Activated naive CD4-positive, alpha-beta T cell (primary cell): ENCODE measurements at places on chromosomes 2 and 18.

DNA sequence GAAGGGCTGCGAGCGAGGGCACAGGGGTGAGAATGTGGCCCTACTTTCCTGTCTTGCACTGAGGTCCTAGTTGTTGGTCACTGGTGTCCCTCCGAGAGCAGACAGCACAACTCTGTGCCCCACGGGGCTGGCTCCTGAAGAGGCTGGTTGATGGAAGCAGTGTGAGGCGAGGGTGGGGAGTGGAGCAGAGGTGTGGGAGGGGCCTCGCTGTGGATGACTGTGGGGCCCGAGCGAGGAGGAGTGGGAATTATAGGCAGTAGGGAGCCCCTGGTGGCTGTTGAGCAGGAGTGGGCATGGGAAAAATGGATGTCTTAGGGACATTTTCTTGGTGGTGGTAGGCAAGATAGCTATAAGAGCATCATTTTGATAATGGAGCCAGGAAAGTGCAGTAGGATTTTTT, 660.5 kb upstream of the HS6ST1 start:
- DNase-seq, result no peak

DNA sequence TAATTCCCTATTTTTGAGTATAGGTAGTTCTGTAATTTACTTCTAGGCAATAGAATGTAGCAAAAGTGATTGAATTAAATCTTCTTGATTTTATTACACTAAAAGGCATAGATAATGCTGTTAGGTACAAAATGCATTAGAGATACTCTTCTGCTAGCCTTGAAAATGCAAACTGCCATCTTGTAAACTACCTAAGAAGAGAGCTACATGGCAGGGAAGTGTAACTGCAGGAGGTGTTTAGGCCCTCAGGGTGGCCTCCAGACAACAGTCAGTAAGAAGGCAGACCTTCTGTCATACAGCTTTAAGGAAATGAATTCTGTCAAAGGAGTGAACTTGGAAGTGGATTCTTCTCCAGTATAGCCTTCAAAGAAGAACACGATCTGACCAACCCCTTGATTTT, 1396.8 kb upstream of the SLC39A10 start:
- DNase-seq, result no peak

- no peak for DNase-seq
Observed at GRCh38 chr18:64807560-64807959, 658.7 kb upstream of the LINC00305 start.

GRCh38 chr2:63051042-63051794, 588 bp downstream of the OTX1 start:
- no peak for DNase-seq
